ENCODE measurements at places on chromosomes 7 and 10.

DNA sequence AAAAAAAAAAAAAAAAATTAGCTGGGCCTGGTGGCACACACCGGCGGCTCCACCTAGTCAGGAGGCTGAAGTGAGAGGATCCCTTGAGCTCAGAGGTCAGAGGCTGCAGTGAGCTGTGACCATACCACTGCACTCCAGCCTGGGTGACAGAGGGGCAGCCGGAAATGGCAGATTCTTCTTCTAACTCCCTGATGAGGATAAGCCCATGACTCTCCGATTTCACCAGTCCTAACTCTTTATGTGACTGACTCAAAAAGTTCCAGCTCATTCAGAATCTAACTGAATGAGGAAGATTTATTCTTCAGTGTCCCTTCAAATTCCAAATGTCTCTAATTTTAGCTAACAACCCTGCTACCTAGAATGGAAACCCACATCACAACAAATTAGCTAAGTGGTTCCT lies 4.2 kb downstream of the C10orf67 start:
- DNase-seq, result no peak

GRCh38 chr10:16314259-16314658 lies 122.6 kb upstream of the PTER start:
- no peak for DNase-seq

- no peak for DNase-seq
These were observed 135.8 kb downstream of the CAMK1D start for GRCh38 chr10:12484941-12485805.

DNA sequence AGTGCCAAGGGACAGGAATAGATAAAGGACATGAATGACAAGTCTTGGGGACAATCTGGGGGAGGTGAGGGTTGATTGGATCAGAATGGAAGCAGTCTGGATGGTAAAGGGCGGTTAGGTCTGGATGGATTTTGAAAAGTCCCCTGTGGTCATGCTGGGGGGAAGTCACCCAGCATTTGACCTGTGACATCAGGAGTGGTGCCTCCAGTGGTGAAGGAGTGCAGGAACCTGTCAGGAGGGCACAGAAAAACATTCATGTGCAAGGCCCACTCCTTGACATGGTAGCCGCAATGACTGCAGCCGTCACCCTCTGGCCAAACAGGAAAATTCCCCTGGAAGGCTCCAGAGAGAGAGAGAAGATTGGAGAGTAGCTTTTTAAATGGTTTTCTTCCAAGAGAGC lies 304.8 kb downstream of the GFRA1 start:
- DNase-seq, result no peak

DNA sequence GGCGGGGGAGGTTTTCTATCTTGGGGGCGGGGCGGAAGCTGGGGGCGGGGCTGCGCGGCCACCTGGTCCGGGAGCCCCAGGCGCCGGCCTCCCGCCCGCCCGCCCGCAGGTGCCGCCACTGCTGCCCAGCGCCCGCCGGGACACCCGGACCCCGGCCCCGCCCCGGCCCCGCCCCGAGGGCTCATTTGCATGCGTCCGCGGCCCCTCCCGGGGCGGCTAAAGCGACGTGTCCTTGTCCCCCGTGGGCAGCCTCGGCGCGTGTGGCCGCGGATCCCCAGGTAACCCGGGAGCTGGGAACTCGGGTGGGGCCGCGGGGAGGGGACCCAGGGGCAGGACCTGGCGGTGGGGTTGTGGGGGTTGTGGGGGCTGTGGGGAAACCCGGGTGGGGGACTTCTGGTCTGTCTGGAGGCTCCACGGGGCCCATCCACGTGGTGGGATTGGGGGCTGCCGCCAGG lies at the start of gene BHLHA15:
Gene BHLHA15 (plus strand): TSS at position 219 of the 455 bp plus-strand sequence. CDS start 871 bp downstream, outside the sequence.
- DNase-seq, result no peak

DNA sequence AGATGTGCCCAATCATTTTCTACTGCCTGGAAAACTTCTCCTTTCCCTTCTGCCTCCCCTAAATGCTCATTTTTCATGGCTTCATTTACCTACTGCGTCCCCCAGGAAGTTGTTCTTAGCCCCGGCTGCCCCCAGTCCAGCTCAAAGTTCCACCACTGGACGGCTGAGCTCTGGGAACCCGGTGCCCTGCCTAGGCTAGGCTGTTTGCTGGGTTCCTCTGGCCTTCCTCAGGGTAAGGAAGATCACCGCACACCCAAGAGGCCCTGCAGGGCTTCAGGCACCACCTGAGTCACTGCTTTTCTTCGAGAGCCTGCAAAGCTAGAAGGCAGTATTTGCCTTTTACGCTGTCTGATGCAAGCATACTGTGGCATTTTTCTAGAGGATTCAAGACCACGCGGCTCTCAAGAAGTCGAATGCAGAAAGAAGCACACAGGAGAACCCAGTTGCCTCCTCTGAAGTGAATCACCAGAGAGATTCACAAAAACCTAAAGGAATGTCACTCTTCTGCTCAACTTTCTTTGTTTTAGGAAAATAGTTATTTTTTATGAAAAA lies 46.7 kb upstream of the ZMIZ1 start:
- DNase-seq, result no peak

DNA sequence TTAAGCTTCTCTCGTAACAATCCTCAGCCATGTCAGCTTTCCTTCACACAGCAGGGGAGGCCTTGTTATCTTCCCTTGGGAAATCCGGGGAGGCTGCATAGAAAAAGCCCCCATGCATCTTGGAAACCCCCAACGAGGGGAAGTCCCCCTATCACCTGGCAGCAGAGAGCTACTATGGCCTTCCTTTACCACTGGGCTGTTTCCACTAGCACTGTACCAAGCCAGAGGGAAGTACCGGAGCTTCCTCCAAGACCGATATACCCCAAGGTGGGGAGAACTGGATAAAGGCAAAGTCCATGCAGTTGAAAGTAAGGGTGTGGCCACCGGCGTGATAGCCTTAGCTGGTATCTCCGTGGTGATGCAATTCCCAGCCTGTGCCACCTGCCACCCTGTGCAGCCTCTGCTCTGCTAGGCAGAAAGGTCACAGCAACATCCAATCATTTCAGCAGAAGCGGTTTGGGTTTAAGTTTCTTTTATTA lies 4.4 kb upstream of the CLIP2 start:
- no peak for DNase-seq

DNA sequence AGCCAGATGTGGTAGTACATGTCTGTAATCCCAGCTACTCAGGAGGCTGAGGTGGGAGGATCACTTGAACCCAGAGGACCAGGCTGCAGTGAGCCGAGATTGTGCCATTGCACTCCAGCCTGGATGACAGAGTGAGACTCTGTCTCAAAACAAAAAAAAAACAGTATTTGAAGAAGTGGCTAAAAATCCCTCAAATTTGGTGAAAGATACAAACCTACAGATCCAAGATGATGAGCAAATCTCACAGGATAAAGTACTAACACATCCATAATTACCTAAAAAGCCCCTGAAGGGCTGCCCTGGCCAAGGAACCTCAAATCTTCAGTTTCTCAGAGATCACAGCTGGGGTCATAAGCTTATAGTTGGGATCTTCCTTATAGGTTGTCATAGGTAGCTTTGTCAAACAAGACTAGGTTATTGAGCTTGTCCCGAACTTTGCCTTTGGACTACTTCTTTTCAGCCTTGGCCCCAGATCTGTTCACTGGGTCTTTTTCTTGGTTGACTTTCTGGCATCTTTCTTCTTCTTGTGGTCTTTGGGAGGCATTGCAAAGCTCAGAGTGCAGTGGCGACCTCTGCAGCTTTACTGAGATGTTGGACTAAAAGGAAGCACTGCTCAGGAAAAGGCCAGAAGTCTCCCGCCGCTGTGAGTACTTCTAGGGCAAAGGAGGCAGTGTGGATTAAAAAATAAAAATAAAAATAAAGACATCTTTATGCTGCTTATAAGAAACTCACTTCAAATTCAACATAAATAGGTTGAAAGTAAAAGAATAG lies 28.6 kb upstream of the SAR1A start:
- no peak for DNase-seq

- peak; percentile 7 for DNase-seq
These were observed 189.3 kb downstream of the POLR1F start for GRCh38 chr7:19519443-19520021.

GRCh38 chr7:26117970-26118369 lies 34.0 kb upstream of the NFE2L3 start:
- DNase-seq, result no peak

- no peak for DNase-seq
These were observed 186.2 kb upstream of the LYZL1 start for GRCh38 chr10:29102636-29103035.

- no peak for DNase-seq
These were observed 101.0 kb downstream of the DIP2C start for GRCh38 chr10:588246-589165.

- no peak for DNase-seq
These were observed 323.6 kb downstream of the GFRA1 start for GRCh38 chr10:115949282-115949844.

DNA sequence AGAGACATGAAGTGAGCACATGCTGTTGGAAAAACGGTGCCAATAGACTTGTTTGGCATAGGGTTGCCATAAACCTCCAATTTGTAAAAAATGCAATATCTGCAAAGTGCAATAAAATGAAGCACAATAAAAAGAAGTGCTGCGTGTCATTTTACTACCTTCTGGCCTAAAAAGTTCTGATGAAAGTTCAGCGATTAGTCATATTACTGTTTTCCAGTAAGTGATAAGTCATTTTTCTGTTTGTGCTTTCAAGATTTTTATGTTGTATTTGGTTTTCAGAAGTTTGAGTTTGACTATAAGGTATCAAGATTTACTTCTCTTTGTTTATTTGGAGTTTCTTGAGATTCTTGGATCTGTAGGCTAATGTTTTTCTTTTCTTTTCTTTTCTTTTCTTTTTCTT lies 16.8 kb downstream of the AOAH start:
- no peak for DNase-seq

- no peak for DNase-seq
These were observed 12.2 kb downstream of the TRPV6 start for GRCh38 chr7:142873281-142873784.

GRCh38 chr10:123878666-123879303 lies 12.8 kb downstream of the CPXM2 start:
- no peak for DNase-seq

- no peak for DNase-seq
These were observed 75.6 kb upstream of the LYZL2 start for GRCh38 chr10:30705101-30705624.

DNA sequence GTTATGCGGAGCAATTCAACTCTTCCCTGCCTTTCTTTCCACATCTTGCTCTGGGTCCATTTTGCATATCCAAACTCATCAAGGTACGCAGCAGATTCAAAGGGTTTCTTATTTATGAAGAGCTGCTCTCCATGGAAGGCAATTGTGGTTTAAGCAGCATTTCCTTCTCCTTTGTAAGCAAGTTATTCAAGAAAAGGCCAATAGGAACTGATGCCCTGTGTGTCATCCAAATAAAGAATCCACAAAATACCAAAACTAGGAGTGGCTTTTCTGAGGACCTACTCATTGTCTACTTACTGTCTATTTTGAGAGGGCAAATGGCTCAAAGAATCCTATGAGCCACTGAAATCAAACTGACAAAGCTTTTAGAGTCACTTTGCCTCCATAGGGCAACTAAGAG lies 253.1 kb downstream of the PTEN start:
- no peak for DNase-seq

DNA sequence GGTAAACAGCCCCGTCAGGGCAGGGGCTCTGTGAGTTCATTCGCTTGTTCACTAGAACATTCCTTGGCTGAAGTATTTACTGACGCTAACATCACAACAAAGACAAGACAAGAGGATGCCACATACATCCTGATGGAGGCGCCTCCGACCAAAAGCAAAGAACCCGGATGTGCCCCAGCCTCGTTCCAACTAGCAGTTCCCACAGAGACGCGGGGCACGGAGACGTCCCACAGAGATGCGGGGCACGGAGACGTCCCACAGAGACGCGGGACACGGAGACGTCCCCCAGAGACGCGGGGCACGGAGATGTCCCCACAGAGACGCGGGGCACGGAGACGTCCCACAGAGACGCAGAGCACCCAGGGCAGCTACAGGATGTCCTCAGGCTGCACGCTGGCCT lies 35.4 kb upstream of the CFAP46 start:
- DNase-seq, result no peak

GRCh38 chr10:92760609-92761008 lies 70.9 kb downstream of the HHEX start:
- DNase-seq, result no peak

GRCh38 chr10:70232155-70232858 lies 922 bp downstream of the PPA1 start:
- DNase-seq, result no peak

- DNase-seq, result peak; percentile 59
These were observed 104.0 kb downstream of the GRM3 start for GRCh38 chr7:86747698-86748097.

DNA sequence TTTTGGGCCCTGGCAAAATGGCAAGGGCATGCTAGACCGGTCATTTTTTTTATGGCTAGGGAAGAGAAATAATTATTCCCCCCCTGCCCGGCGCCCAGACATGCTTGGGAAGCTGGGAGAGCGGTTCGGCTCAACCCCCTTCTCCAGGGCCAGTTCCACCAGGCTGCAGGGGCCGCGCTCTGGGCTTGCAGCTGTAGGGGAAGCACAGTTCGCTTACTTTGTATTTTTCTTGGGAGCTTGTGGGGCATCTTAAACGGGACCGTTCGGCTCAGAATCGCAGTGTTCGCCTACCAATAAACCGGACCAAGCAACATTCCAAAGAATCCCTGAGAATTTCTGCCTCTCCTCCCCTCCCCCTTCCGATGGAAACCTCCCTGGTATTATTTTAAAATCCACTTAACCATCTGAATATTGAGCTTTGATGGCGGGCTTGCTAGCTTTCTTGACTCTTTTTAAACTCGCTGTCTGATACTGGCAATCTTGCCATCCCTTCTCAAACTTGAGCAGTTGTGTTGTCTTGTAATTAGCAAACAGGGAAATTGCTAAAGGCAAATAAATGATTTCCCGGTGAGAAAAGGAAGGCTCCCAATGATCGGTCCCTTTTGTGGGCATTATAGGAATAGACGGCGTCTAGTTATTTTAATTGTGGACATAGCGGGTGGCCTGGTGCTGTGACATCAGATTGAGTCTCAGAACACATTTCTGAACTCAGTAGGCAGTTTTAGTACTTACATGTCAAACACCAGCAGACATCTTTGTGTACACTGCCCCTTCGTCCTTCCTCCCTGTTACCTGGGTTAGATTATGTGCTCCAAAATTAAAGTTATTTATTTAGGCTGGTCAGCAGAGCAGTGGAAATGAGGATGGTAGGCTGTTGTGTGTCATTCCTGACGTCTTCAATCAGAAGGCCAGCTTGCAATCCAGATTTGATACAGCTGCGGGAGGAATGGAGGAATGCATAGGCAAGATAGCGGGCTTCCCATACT lies 3.4 kb downstream of the TCF7L2 start:
- DNase-seq, result peak; percentile 42

DNA sequence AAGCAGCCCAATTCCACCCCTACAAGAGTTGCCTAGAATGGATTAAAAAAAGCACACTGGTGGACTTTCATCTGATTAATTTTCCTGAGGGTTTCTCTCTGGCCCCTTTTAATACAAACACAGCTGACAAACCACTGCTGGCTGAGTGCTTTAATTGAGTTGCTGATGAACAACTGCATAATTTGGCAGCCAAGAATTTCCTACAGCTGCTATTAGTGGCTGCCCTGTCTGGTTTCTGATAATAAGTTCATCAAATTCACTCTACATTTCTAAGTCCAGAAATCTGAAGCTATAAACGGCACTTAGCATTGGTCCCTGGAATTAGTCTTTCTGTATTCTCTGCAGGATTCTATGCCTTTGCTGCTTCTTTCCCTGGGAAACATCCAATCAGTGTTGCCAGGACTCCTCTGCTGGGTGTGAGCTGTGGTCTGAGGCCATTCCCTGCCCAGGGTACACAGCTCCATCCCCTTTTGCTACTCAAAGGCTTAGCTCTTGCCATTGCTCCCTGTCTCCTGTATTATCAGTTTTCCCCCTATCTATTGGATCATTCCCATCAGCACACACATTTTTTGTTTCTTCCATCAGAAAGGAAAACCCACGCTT lies 110.6 kb downstream of the LSM5 start:
- DNase-seq, result peak; percentile 1
